ENCODE measurements at places on chromosomes 4 and X. TPM values are rescaled to one million over a fixed set of nuclear protein-coding genes. Genes with fewer than 3 reads are reported as not detected.
A peak's percentile ranks its signal among the peaks of the same experiment; 100 is the strongest.

The PGAM4 gene
- total RNA-seq: not detected

The GABRG1 gene
- not detected for total RNA-seq

DNA sequence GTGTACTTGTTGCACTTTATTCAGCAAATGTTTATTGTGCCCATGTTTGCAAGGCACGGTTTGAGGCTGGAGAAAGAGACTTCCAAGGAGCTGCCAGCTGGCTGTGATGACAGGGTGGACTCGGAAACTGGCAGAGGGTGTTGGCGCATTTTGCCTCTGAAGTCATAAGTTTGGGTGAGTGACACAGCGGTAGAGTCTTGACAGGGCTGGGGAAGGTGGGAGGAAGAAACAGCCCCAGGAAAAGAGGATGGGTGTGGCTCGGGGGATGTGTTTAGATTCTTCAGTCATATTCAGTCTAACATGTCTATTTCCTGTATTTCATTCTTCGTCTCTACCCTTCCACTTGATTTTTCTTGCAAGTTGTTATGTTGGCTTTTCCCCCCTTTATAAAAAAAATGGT lies 77.0 kb upstream of the STOX2 start:
- H3K27ac ChIP-seq: no peak overlapping the region
- H3K4me1 ChIP-seq: no peaks in the 10 kb centered on the region
- no peak overlapping the region for H3K4me3 ChIP-seq
- no peaks in the 10 kb centered on the region for H3K36me3 ChIP-seq
- no peak for DNase-seq

DNA sequence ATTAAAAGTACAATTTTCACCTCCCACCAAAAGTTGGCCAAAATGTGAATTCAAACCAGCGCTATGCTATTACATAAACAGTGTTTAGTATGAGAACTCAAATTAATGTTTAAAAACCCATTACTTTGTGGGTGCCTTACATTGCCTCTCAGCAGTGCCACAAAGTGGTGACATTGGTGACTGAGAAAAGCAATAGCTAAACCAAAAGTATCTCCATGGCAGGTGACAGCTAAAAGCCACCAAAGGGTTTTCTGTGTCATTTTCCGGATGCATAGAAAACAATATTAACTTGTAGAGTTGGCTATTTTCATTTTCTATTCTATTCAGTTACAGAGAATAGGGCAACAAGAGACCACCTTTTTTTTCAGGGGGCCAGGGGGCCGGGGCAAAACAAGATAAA lies 261.2 kb downstream of the MAPK10 start:
- peak; percentile 39 for DNase-seq
- no peaks in the 10 kb centered on the region for H3K36me3 ChIP-seq
- H3K4me3 ChIP-seq: no peak overlapping the region
- no peaks in the 10 kb centered on the region for H3K4me1 ChIP-seq
- no peaks in the 10 kb centered on the region for H3K27me3 ChIP-seq
- no peak overlapping the region for H3K27ac ChIP-seq

DNA sequence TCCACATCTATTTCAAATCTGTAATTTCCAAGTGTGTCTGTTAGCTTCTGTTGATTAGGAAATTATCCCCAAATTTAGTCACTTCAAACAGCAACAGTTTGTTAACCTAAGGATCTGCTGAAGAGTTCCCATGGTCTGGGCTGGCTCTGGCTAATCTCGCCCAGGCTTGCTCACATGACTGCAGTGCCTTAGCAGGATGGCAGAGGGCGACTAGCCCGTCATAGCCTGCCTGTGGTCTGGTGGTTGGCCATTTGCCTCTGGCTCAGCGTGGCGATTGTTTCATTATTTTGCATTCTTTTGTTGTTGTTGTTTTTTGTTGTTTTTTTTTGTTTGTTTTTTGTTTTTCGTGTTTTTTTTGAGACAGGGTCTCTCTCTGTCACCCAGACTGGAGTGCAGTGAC lies 264.0 kb downstream of the TRIML1 start:
- H3K27ac ChIP-seq: peak overlapping the region; percentile 100
- peaks cover 42% of the 10 kb centered on the region for H3K4me1 ChIP-seq
- H3K27me3 ChIP-seq: no peaks in the 10 kb centered on the region
- H3K36me3 ChIP-seq: peaks cover 7% of the 10 kb centered on the region
- DNase-seq: no peak

Data from osteoblast (primary cell).